Endodermal cell (in vitro differentiated cells): ENCODE measurements at places on chromosomes 2 and 18. TPM values are rescaled to one million over a fixed set of nuclear protein-coding genes. Genes with fewer than 3 reads are reported as not detected.

Gene TRPM8
- not detected in 3 replicates for total RNA-seq

Gene GLI2
- 24.2 to 26.1 TPM (median 25.2 TPM) in 3 replicates for total RNA-seq

Gene CDH7
- total RNA-seq, result 0.14 and 0.57 TPM in 2 replicates

Gene NRP2
- total RNA-seq, result 92.4 and 101 TPM in 2 replicates

Gene C1QL2
- 0.18 TPM in 1 of 2 replicates, not detected in the other for total RNA-seq

Gene EMILIN2
- total RNA-seq, result 14.9 and 16.8 TPM in 2 replicates

Gene UGT1A6
- not detected in 3 replicates for total RNA-seq

Gene NEURL3
- not detected in 2 replicates for total RNA-seq

Gene RESP18
- total RNA-seq, result not detected in 3 replicates

Gene ICOS
- not detected in 3 replicates for total RNA-seq

GRCh38 chr2:239902749-239903201 is 122.4 kb downstream of the NDUFA10 start:
- peak; percentile 49 for DNase-seq

DNA sequence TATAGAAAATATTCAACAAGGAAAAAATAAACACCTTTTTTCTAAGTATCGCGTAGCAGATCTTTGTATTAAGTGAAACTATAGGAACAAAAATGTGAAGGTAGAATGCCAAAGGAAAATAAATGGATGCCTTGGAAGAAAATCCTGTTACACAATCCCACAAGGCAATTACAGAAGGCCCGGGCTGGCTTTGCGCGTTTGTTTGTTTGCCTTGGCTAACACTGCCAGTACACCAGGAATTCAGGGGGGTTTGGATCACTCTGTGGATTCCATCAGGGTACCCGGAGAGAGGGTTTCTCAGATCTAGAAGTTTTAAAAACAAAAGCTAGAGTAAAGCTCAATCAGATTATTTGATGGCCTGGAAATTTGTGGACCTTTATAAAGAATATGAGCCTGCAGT is 478.3 kb downstream of the FBXO15 start:
- DNase-seq, result no peak

- DNase-seq, result no peak
Measured at GRCh38 chr2:133253793-133254192, 314.5 kb downstream of the NCKAP5 start.

DNA sequence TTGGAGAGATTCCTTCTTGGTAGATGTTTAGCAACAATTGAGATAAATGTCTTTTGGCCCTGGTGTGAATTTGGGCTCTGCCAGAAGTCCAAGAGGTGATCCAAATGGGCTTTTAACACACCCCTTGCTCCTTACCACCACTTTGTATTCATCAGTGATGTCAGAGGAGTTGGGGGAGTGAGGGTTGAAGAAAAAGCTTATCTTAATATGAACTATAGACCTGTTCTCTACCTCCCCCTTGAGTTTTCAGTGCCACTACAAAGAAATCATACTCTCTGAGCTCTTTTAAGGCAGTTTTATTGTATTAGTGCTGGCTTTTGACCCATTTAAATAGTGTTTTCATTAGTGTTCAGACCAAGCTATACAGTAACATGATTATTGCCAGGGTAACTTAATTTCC is 229.1 kb downstream of the PHLPP1 start:
- DNase-seq, result no peak

DNA sequence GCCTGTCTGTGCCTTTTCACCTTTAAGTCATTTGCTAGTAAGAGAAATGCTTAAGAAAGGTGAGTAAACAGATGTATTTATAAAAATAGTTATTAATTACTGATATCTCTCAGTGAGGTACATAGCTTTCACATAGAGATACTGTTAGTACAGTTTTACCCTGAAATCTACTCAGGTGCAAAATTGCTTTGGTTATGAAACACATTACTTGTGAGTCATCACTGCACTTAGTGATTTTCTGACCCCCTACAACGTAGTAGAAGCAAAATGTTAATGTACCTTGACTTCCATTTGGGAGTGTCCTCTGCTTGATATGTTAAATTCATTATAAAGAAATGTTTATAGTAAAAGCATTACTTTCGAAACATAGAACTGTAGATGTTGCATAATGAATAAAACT is 6.5 kb downstream of the GLS start:
- DNase-seq, result no peak

DNA sequence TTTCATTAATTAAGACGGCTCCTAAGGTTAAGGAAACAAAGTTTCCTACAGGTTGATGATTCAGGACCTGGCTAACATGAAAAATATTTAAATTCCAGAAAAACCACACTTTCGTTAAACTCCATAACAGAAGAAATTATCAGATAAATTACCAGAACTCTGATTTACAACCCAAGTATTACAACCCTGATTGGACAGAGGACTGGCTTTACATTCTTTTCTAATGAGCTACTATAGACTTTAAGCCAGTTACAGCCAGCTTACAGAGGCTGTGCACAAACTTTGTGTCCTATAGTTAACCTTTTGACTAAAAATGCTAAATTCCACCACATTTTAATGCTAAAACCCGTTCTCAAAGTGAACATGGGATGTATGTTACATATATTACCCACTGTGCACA is 458.6 kb downstream of the KCNJ3 start:
- DNase-seq, result no peak

- DNase-seq, result no peak
Measured at GRCh38 chr2:69955029-69955428, 6.4 kb downstream of the ASPRV1 start.

DNA sequence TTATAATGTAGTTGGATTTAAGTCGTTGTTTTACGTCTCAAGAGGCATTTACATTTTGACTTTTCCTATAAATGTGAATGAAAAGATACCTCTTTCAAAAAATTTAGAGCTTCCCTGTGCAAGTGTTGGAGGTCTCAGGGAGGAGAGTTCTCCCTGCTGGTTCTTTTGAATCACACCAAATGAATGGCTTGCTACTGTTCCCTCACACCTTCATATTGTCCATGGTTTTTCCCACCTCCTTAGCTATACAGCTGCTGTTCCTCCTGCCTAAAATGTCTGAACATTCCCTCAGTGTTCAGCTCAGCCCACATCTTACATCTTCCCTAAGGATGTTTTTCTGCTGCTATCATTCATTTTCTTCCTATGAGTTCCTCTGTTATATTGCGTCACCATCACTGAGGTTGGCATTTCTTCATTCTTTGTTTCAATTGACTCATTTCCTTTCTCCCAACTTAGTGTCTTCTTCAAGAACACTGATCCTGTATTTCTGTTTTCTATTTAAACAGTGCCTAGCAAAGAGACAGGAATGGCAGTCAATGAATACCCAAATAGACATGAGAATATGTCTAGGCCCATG is 46.0 kb downstream of the COX7A2L start:
- no peak for DNase-seq

DNA sequence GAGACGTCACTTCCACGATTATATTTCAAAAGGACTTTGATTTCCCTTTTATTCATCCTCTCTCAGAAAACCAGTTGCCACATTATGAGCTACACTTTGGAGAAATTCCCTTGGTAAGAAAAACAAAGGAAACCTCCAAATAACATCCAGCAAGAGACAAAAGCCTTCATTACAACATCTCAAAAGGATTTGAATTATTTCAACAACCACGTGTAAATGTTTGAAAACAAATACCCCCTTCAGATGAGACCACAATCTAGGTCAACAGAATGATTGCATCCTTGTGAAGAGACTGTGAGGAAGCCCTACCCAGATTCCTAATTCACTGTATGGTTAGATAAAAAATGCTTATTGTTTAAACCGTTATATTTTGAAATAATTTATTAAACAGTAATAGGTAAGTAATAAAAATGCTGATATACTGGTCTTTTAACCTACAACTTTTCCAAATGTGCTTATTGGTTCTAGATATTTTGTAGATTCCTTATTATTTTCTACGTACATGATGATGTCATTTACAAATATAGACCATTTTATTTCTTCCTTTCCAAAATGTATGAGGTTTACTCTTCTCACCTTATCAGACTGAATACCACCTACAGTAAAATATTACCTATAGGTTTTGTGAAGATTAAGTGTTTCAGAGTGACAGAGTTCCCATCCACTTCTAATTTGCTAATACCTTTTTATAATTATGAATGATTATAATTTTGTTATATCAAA is 922.7 kb upstream of the CHAC2 start:
- no peak for DNase-seq

GRCh38 chr2:156756516-156756915 is 320.3 kb downstream of the GPD2 start:
- DNase-seq, result no peak

- peak; percentile 73 for DNase-seq
Measured at GRCh38 chr18:23573626-23574431, 12.5 kb downstream of the NPC1 start.

DNA sequence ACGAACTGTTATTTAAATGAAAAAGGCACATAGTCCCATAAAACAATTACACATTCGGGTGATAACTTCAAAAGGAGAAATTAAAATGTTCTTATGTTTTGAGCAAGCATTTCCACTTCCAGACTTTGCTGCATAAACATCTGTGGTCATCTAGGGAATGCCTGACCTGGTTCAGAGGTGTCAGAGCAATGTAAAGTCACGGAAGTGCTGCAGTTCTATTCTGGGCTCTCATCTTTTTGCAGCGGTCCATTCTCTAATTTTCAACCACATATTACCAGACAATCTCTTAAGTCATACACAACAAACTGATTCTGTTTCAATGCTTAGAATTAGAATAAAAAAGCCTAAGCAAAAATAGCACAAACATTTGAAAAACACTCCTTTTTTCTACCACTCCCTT is 22.0 kb upstream of the PTH2R start:
- DNase-seq, result no peak

DNA sequence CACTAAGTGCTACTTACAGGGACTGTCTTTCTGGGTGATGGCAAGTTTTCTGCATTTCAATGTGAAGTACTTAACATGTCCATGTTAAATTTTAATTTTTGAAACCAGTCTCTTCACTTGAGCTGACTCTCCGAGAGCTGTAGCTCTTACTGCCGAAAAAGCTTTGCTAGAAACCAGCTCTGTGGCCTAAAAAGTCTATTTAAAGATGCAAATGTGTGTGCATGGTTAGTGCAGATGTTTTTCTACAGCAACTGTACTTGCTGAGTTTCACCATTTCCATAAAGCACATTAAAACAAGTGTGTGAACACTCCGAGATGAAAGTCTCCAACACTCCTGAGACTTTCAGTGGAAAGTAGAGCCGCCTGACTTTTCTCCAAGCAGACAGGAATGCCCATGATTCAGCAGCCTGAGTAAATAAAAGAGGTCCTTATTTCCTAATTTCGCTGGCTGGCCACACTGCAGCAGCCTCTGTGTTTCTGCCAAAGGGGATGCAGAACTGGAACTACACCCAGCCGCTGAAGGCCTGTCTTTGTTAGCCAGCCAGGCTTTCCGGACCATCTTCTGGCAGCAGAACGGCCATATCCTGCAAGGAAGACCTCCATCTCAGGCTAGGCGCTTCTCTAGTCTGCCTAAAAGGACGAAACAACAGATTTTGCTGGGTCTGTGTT is 121.2 kb downstream of the ZNF521 start:
- DNase-seq, result peak; percentile 45

- no peak for DNase-seq
Measured at GRCh38 chr2:25726522-25726921, 53.1 kb upstream of the DTNB start.

- no peak for DNase-seq
Measured at GRCh38 chr2:172462849-172463381, 35.5 kb downstream of the ITGA6 start.

- no peak for DNase-seq
Measured at GRCh38 chr2:46852598-46852997, 63.0 kb downstream of the MCFD2 start.

GRCh38 chr2:216183462-216183861 is 74.3 kb downstream of the XRCC5 start:
- no peak for DNase-seq

GRCh38 chr2:86315084-86315483 is 22.3 kb downstream of the REEP1 start:
- peak; percentile 31 for DNase-seq

GRCh38 chr2:234690569-234691213 is 193.8 kb upstream of the ARL4C start:
- peak; percentile 45 for DNase-seq

DNA sequence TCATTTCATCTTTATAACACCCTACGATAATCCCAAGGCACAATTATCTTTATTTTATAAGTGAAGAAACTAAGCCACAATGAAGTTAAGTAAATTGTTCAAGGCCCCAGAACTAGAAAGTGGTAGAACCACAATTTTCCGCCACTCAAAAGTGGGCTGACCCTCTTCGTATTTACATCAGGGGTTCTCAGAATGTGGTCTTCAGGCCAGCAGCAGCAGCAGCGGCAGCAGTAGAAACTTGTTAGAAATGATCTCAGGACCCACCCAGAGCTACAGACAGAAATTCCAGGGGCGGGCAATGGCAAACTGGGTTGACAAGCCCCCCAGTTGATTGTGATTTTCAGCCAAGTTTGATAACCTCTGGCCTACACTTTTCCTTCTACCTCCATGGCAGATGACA is 62.8 kb downstream of the LBH start:
- no peak for DNase-seq

DNA sequence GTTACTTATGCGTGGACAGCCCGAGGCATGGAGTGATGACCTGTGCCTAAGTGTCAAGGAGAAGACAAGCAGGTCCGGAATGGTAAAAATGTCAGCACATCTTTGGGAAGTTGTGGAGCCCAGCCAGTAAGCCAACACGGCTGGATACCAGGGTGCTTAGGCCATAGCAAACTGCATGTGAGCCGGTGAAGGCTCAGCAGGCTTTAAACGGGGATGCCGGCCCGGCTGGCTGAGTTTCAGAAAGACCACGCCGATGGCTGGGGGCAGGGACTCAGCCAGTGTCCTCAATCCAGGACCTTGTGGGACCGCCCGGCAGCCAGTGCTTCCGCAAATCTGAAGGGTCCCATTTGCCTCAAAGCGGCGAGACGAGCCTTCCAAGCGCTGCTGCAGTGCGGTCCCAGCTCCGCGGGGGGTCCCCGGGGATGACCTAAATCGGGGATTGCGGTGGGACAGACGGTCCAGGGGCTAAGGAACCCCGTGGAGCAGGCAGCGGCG is 946 bp upstream of the AGAP1 start:
- DNase-seq, result peak; percentile 82

DNA sequence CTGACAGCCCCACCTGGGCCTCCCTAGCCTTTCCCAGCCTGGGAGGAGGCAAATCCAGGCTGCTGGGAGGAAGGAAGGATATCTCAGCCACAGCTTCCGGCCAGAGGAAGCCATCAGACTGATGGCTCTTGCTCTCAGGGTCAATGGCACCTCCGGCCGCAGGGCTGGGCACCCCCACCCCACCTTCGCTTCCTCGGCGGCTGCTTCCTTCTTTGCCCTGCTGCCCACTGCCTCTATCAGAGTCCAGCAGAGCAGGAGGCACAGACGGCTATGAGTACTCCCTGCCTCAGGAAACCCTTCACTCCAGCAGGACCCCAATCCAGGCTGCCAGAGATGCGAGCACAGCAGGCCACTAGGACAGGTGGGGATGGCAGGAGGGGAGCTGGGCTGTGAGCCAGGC is 3.3 kb downstream of the SEMA4C start:
- DNase-seq, result no peak

DNA sequence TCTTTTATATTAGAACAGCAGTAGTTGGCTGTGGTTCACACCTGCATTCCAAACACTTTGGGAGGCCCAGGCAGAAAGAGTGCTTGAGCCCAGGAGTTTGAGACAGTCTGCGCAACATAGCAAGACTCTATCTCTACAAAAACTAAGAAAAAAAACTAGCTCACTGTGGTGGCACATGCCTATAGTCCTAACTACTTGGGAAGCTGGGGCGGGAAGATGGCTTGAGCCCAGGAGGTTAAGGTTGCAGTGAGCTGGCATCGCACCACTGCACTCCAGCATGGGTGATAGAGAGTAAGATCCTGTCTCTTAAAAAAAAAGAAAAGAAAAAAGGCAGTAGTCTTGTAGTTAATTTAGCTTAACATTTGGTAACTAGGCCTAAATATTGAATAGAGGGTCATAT is 136.6 kb downstream of the AGPS start:
- peak; percentile 59 for DNase-seq

GRCh38 chr2:240136671-240137292 is 677 bp upstream of the COPS9 start:
- DNase-seq, result peak; percentile 37
